ENCODE measurements at places on chromosomes 7 and 10.

DNA sequence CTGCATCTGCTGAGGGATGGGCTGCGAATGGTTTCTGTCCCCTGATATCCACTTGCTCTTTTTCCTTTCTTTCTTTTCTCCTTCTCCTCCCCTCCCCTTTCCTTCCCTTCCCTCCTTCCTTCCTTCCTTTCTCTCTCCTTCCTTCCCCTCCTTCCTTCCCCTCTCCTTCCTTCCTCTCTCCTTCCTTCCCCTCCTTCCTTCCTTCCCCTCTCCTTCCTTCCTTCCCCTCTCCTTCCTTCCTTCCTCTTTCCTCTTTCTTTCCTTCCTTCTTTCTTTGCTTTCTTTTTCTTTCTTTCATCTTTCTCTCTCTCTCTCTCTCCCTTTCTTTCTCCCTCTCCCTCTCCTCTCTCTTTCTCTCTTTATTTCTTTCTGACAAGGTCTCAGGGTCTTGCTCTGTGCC is 20.2 kb upstream of the SPDYE1 start:
- DNase-seq, result no peak

- no peak for DNase-seq
Measured at GRCh38 chr7:50718876-50719275, 63.8 kb downstream of the GRB10 start.

GRCh38 chr10:16392531-16393069 is 44.2 kb upstream of the PTER start:
- DNase-seq, result no peak

DNA sequence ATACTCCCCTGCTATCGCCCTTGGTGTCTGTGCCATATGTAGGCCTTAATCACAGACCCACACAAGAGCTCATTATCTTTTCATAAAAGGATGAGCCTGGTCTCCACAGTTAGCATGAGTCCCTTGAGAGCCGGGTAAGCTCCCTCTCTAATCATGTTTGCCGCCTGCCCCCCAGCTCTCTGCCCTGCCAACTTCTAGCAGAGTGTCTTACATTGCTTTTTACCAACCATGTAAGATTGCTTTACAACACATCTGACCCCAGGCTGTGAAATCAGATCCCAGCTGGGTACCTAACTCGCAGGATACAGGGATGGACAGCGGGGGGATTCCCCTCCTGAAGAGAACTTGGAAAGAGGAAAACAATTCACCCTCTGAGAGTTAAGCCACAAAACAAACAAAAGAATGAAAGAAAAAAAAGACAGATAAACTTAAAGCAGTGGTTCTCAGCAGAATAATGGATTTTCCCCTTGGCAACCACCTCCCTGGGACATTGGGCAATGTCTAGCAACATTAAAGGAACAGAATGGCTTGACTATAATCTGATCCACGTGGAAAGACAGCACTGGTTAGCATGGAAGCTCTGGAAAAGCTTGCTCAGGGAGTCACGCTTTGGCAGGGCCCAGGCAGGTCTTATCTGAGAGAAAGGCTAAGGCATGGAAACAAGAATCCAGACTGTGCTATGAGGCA is 39.4 kb upstream of the ATOH7 start:
- DNase-seq, result no peak

GRCh38 chr7:128742206-128742605 is 3.0 kb downstream of the CALU start:
- DNase-seq, result no peak

DNA sequence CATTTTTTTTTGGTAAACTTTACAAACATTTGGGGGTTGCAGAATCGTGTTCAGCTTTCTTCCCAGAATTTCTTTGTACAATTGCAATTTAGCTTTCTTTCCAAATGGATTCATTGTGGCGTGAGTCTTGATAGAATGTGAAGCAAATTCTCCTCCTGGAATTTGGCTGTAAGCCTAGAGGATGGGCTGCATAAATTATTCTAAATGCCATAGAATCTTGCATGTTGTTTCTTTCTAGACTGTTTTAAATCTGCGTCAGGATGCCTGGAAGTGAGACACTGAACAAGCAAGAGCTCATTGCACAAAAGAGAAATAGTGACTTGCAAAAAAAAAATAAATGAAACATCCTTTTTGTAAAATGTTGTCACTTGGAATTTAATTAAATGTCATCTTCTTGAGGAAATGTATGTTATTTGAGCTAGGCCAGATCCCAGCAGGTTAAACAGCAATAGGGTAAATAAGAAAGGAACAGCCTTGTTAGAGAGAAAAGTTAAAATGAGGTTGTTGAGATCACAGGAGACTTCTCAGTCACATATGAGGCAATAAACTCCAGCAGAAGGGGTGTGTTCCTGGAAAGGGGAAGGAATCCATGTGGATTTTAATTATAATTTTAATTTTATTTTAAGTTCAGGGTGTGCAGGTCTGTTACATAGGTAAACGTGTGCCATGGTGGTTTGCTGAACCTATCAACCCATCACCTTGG is 483.0 kb downstream of the PLXDC2 start:
- no peak for DNase-seq

- DNase-seq, result no peak
Measured at GRCh38 chr7:128197589-128197988, 43.5 kb upstream of the LEP start.

GRCh38 chr10:130453036-130453720 is 317.0 kb downstream of the GLRX3 start:
- no peak for DNase-seq

DNA sequence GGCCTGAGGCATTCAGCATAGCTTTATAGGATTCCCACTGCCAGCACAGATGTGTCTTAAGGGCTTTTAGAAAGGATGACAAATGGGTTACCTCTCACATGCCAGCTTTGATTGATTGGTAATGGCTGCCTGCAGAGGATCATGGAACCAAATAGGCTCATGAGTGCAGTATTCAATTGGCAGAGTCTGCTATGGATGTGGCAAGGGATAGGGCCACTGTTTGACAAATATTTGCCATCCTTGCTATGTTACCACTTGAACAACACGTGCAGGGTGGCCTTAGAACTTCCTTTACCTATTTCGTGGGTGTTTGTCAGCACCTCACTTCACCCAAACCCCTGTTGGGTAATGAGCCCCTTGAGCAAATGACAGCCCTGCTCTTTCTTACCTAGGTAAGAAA is 139.2 kb downstream of the C10orf105 start:
- no peak for DNase-seq

DNA sequence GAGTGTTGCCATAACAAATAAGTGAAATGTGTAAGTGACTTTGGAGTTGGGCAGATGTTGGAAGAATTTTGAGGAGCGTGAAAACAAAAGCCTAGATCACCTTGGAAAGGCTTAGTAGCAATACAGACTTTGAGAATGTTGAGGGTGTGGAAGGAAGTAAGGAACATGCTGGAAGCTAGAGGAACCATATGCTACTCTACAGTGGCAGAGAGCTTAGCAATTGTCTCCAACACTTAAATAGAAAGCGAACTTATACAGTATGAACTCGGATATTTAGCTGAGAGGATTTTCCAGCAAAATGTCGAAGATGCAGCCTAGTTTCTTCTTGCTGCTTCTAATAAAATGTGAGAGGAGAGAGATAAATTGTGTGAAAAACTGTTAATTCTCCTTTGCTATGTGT is 271.2 kb downstream of the ADRA2A start:
- DNase-seq, result no peak

DNA sequence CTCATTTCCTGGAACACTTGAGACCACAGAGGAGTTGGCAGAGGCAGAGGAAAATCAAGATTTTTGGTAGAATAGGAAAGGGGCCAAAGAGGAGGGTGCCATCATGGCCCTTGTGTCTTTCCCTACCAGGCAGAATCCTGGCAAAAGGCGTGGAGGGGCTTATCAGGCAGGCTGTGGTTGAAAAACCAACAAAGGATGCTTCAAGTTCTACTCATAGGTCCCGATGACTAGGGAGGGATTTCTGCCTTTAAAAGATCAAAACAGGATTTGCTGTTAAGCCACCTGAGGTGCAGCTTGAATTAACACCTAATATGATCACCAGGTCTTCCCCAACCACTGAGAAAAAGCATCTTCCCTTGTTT is 45.7 kb downstream of the BPGM start:
- no peak for DNase-seq

GRCh38 chr10:17652585-17652984 is 8.6 kb downstream of the STAM start:
- DNase-seq, result no peak

GRCh38 chr7:46839651-46840050 is 742.3 kb downstream of the TNS3 start:
- DNase-seq, result no peak

DNA sequence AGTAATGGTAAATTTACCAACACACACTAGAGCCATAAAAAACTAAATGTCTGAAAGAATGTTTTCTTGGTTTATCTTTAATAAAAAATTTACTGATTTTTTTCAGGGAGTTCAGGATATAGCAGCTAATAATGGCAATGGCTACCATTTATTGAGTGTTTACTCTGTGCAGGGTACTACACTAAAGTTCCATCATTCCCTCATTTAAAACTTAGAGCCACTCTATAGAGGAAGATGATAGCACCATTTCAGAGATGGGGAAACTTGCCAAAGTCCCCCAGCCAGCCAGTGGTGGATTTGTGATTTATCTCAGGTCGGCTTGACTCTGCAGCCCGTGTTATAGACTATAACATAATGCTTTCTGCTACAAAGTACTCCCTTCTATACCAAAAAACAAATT is 86.6 kb downstream of the LSMEM1 start:
- no peak for DNase-seq

DNA sequence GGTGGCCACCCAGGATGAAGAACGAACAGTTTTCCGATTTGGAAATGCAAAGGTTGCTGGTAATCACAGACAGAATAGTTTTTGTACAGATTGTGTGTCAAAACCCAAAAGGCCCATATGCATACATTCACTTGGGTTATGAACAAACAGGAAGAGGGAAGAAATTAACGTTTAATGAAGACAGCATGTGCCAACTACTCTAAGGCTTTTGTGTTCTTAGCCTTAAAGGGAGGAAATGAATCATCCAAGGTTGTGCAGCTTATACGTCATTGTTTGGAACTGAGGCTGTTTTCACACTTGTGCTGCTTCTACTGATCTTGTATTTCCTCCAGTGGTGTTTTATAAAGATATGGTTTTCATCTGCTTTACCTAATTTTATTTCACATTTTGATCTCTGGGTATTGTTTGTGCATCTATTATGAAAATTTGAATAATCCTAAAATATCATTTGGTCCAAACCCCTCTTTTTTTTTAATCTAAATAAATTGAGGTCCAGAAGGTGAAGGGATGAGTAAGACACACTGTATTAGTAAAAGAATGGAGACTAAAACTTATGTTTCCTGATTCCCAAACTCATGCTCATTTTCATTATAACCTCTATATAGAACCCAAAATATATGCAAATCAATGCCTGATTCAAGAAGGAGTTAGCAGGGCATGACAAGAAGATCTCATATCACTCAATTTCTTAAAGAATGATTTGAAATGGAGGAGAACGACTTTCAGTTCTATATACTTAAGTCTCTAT is 373.1 kb downstream of the THSD7A start:
- DNase-seq, result no peak

- no peak for DNase-seq
Measured at GRCh38 chr7:47149208-47149839, 432.6 kb downstream of the TNS3 start.

- DNase-seq, result no peak
Measured at GRCh38 chr10:95303950-95304349, 13.1 kb upstream of the PDLIM1 start.

- no peak for DNase-seq
Measured at GRCh38 chr7:68014031-68014736, 1017.6 kb downstream of the TYW1 start.

GRCh38 chr7:47347816-47348385 is 234.0 kb downstream of the TNS3 start:
- DNase-seq, result no peak

GRCh38 chr7:85102813-85103350 is 84.0 kb downstream of the SEMA3D start:
- no peak for DNase-seq

GRCh38 chr7:99679400-99680191 is at the start of gene CYP3A5:
CYP3A5 (minus strand) TSS chr7:99679996; CDS start chr7:99679896, 100 bp downstream.
- no peak for DNase-seq

DNA sequence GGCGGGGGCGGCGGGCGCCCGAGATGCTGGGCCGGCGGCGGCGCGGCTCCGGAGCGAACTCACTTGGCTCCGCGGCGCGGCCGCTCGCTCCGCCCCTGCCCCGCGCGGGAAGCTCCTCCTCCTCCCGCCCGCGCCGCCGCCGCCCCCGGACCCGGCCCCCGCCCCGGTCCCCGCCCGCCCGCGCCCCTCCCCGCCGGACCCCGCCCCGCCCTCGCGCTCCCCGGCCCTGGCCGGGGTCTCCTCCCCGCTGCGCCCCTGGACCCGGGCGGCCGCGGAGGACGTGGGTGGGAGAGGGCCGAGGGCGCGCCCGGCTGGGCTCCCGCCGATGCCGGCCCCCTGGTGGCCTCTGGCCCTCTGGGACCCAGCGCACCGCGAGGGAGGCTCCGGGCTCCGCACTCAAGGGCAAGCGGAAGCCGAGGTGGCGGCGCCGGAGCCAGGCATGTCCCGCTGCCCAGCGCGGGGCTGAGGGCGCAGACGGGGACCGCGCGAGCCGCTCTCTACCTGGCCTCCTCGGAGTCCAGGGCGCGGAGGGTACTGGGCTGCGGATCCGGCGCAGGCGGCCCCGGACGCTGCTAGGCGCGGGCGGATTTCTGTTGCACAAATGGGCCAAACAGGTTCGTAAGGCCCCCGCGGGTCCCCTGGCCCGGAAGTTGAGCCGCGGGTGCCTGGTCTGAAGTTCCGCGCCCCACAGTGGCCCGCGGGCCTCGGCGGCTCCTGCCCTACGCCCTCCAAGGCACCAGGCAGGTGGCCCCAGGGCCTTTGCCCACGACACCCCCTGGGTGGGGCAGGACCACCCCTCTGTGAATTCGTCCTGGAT is at the start of gene TCERG1L:
Gene TCERG1L, minus strand, starts transcription at position 61 of the 817 bp plus-strand sequence. CDS start 86 bp downstream, outside the sequence.
- no peak for DNase-seq

- DNase-seq, result no peak
Measured at GRCh38 chr7:74193054-74193453, 16.8 kb upstream of the LAT2 start.

DNA sequence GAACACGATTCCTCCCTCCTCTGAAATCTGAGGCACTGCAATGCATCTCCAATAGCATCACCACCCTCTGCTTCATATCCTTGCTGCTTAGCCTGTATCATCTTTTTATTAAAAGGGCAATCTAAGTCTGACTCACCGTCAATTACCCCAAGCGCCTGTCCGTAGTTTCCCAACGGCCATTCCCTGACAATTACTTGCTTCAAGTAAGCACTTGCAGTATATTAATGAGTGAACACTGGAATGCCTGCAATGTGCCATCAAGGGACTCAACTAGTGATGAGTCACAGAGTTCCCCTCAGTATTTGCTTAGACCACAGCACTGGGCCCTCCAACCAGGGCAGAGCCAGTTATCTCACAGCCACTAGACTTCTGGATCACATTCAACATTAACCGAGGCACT is 19.5 kb upstream of the PPP1R3C start:
- no peak for DNase-seq

- no peak for DNase-seq
Measured at GRCh38 chr7:42017349-42017986, 219.5 kb downstream of the GLI3 start.
